Left renal cortex interstitium (tissue), 4 donors: ENCODE measurements at places on chromosomes 1 and 21.

- DNase-seq, result no peak
These were observed 3.4 kb downstream of the TRIM45 start for GRCh38 chr1:117118137-117118536.

DNA sequence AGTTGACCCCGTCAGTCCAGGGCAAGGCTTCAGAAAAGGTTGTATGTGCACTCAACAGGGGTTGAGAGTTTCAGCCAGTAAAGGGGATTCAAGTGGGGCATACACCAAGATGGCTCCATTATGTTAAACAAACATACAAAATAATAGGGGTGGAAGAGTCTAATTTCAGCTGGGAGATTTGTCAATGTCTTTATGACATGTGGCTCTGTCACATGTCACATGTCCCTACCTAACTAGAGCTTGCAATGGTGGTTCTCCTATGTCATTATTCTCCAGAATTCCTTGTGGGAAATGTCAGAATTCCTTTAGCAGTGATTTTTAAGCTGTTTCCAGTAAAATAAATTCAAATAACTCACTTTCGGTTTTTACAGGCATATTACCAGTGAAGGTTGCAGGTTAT is 392.0 kb upstream of the ADGRL4 start:
- no peak for DNase-seq

DNA sequence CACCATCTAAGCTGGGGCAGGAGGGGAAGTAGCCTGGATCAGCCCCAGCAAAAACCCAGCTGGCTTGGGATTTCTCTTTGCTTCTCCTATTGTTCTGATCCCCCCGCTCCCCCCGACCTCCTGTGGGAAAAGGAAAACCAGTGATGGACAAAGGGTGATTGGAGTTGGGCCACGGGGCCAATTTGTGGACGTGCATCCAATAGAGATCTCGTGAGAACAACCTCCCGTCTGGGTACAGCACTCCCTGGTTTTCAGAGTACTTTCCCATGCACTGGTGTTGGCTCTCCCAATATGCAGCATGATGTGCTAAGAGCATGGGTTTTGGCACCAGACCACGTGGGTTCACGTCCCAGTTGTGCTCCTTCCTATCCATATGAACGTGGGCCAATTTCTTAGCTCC is 9.0 kb downstream of the BLACAT1 start:
- DNase-seq, result no peak

DNA sequence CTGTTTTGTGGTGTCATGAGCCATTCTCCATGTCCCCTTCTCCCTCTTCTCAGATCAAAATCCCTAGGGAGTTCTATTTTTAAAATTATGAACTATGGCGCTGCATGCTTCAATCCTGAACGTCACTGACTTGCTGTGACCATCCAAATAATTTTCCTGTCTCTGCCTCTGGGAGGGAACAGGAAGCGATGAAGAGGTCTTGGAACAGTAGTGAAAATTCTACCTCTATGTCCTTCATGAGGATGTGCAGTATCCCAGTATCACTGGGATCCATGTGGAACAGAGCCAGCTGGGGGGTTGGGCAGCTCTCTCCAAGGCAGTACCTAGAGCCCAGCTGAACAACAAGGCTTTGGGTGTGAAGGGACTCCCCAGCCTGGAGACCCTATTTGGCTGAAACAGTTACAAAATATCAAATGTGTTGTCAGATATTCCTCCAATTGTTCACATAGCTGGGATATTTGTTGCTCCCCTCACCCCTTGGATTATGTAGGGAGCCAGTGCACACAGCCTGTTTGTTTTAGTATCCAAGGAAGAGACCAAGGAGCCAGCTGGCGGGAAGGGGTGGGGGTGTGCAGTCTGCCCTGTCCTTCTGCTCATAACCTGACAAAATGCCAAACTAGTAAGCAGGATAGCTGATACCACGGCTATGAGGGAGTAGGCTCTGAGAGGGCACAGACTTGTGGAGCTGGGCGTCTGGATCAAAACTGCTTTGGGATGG is 7.6 kb downstream of the DCLRE1B start:
- DNase-seq, result no peak

- DNase-seq, result no peak
These were observed 3.2 kb upstream of the SRRM1 start for GRCh38 chr1:24639881-24640280.

- no peak for DNase-seq
These were observed 50.8 kb downstream of the PAX7 start for GRCh38 chr1:18681423-18681835.

DNA sequence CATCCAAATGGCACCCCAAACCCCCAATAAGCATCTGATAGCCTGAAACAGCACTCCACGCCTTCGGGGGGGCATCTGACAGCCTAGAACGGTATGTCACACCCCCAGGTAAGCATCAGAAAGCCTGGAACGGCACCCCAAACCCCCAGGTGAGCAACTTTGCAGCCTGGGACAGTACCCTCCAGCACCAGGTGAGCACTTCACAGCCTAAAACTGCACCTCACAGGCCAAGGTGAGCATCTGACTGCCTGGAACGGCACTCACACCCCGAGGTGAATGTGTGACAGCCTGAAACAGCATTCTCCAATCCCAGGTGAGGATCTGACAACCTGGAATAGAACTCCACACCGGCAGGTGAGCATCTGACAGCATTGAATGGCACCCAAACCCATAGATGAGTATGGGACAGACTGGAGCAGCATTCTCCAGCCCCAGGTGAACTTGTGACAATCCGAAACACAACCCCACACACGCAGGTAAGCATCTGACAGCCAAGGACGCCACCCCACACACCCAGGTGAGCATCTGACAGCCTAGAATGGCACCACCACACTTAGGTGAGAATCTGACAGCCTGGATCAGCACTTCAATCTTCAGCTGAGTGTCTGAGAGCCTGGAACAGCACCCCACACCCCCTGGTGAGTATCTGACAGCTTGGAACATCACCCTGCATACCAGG is 18.3 kb upstream of the MMEL1 start:
- no peak for DNase-seq

DNA sequence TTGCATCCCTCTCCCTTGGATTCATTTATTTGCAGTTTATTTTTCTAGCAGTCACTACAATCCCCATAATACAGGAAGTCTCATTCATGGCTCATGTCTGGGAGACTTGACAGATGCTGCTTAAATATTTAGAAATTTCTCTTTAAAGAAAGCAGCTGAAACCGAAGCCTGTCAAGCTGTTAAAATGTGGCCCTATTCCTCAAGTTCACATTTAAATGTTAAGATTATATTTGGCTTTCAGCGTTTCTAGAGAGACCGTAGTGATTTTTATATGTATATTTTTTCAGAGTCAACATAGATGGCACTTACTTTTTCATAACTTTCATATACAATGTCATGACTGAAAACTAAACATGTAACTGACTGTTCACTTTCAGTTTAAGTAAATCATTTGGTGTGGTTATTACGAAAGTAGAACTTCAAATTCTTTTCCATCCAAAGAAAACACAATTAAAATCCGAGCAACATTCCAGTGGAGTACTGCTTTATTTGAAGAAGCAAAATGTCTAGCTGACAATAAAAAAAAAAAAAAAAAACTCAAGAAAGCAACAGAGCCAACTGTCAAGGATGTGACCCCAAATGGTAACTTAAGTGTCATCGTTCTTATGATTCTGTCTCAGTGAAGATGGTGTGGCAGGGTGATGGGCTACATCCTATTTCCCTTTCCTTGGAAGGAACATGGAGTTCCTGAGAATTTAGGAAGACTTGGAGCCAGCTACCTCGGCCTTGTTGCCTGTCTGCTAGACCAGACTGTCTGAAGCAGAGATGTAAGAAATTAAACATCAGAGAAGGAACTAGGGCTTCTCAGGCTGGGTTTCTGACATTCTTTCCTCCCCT is 37.8 kb downstream of the MIS18A start:
- DNase-seq, result no peak

GRCh38 chr1:66296951-66297350 is 237.0 kb upstream of the SGIP1 start:
- DNase-seq, result no peak

DNA sequence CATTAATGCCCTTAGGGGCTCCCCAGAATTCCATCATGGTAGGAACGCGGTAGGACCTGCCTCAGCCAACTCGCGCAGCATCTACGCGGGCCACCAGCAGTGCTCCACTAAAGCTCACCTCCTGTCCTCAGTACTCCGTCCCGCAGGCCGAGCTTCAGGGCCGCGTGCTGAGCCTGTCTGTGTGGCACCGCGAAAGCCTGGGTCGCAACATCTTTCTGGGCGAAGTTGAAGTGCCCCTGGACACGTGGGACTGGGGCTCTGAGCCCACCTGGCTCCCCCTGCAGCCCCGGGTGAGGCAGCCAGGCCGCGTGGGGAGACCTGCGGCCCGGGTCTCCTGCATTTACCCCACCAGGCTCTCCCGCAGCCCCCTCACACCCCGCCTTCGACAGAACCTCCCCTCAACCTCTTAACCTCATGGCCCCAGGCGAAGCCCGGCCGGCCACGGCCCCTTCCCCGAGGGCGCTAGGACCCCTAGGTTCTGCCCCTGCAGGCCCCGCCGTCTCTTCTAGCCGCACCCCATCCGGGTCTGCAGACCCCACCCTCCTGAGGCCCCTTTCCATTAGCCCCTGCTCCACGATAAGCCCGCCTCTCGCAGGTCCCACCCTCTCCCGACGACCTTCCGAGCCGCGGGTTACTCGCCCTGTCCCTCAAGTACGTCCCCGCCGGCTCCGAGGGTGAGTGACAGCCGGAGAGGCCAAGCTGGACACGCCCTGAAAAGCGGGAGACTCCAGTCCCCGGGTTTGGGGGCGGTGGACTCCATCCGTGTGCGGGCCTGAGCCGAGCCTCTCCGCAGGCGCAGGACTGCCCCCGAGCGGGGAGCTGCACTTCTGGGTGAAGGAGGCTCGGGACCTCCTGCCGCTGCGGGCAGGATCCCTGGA is 9.1 kb downstream of the SYTL1 start:
- no peak for DNase-seq

GRCh38 chr1:203069030-203069747 is 16.6 kb downstream of the MYOG start:
- DNase-seq, result peak; percentile 52

- DNase-seq, result no peak
These were observed 245.6 kb upstream of the HOOK1 start for GRCh38 chr1:59569198-59569597.

DNA sequence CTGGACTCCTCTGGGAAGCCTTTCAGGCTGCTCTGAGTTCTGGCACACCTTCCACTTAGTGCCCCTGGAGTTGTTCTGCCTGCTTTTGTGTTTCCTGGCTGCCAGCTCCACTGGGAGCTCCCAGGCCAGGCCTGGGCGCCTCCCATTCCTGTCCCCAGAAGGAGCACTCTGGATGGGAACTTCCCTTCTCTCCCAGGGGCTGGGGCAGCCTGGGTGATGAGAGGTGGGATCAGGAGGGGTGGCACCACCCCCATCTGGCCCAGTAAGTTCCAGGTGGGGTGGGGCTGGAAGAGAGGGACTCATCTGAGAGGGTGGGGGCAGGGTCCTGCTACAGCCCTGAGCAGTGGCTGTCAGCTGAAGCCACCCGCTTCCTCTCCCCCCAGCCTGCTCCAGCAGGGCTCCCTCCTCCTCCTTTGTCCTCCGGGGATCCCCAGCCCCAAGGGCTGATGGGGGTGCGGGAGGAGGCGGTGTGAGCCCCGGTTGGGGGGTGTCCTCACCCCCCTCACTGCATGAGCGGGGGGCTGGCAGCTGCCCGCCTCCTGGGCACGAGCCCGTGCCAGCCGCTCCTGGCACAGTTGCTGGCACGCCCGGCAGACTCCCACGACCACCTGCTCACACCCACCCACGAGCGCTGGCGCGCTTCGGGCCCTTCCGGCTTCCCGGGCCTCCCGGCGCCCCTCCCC is 4.7 kb downstream of the FOXO6 start:
- DNase-seq, result no peak

DNA sequence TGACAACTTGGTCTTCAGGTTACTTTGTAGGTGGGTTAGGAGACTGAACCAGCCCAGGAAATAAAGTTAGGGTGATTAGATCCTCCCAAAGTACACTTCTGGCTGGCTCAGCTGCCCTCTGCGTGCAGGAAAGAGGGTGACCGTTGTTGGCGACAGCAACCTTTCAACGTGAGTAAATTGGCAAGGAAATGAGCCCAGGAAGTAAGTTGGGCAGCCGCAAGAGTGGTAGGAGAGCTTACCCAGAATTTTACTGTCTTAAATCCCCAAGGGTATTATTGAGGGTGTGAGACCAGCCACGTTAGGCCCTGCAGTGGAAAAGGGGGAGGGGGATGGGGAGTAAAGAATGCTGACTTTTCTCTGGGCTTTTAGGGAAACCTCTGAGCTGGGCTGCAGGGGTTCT is 1.6 kb downstream of the TENT5C start:
- no peak for DNase-seq

DNA sequence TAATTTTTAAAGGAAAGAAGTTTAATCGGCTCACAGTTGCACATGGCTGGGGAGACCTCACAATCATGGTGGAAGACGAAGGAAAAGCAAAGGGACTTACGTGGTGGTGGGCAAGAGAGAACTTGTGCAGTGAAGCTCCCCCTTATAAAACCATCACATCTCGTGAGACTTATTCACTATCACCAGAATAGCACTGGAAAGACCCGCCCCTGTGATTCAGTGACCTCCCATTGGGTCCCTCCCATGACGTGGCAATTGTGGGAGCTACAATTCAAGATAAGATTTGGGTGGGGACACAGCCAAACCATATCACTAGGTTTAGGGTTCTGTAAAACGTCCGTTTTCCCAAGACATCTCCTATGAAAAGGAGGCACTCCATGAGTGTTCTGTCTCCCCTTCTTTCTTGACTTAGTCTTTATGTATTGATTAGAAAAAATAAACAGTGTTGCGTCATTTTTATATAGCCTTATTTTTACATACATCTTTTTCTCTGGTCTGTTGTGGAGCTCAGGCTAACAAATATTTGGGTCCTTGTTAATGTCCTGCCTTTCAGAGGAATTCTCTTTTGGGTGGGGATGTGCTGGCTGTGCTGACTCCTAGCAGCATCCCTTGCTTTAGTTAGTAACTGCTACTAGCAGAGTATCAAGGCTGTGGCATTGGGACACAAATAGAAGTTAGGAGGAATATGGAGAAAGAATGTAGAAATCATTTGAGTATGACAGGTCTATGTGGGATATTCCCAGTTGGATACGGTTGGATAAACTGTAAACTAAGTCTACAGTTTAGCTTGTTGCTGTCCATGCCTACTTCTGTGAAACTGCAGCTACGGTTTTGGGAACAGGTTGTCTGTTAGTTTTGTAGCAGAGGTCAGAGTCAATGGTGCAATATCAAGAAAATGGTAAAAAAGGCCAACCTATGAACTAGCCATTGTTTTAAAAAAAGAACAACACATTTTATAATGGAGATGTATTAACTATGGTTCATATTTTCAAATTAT is 23.5 kb downstream of the BACH1 start:
- no peak for DNase-seq
